ENCODE measurements at places on chromosomes 2 and 18.

GRCh38 chr2:120593921-120594686 is 141.6 kb upstream of the GLI2 start:
- DNase-seq, result no peak

DNA sequence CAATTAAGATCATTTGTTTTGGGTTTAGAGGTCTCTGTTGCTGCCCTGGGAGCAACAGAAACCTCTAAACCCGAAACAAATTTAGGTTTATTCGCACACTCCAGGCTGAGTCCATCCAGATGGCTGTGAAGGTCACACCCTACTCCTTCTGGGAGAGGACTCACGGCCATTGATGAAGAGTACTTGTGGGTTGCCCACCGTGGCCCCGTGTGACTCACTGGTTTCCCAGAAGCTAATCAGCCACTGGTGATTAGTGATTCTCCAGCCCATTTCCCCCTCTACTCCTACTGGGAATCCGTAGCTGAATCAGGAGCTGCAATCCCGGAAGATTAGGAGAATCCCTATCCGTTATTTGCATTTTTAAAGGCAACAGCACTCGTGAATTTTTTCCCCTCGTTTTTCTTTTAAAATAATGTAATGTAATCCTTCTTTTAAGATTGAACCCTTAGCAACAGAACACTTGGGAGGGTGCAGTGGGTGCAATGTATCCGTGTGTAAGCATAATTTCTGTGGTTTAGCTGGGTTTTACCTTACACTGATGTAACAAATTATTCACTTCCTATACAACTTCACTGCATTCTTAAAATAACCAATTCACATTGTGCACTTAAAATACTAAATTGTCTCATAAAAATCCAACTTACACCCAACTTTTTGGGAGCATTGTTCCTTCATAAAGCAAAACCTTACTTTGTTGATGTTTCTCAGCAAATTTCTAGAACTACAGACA is 27.5 kb upstream of the EPAS1 start:
- no peak for DNase-seq

- DNase-seq, result peak; percentile 98
Measured at GRCh38 chr2:229408356-229408755, 137.3 kb upstream of the PID1 start.

GRCh38 chr2:237861875-237862527 is 2.6 kb downstream of the RAMP1 start:
- DNase-seq, result no peak

DNA sequence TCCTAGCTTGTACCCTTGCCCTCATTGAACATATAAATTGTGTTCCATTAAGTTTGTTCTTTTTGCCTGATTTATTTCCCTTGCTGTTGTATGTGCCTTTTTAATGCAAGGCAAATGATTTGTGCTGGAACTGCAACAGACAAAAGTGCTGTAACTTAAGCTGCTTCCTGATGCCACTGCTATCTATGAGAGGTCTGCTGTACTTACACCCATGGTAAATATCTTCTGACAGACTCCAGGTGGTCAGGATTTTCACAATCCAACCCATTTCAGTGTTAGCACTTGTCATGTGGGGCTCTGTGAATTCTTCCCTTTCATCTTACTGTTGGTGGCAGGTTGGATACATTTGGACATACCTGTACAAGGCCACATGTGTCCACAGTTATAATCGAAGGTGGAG is 63.5 kb downstream of the ARHGAP15 start:
- DNase-seq, result no peak

GRCh38 chr2:115165529-115166109 is 723.2 kb downstream of the DPP10 start:
- DNase-seq, result peak; percentile 1

DNA sequence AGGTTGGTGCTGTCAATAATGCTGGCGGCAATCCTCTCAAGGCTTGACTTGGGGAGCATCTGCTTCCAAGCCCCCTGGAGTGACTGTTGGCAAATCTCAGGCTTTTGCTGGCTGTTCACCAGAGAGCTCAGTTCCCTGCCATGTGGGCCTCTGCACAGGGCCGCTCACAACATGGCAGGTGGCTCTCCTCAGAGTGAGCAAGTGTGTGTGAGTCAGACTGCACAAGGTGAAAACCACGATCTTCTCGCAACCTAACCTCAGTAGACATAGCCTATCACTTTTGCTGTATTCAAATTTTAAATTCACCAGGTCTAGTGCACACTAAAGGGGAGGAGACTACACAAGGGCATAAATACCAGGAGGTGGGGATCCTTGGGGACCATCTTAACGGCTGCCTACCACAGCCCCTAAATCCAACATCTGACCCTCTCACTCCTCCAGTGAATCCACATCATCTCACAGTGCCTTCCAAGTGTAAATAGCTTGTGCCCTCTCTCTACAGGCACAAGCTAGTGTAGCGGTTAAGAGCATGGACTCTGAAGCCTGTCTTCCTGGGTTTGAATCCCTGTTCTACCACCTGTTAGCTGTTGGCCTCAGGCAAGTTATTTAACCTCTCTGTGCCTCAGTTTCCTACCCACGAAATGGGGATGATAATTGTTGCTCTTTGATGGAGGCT is 187.7 kb upstream of the CXCR4 start:
- DNase-seq, result no peak

DNA sequence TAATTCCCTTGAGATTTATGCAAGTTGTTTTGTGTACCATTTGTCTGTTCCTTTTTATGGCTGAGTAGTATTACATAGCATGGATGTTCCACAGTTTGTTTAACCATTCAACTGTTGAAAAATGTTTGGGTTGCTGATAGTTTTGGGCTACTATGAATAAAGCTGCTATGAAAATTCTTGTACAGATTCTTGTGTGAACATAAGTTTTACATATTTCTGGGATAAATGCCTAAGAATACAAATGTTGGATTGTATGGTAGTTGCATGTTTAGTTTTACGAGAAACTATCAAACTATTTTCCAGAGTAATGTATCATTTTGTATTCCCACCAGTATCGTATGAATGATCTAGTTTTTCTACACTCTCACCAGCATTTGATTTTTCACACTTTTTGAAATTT is 407.3 kb downstream of the PLCL1 start:
- no peak for DNase-seq

DNA sequence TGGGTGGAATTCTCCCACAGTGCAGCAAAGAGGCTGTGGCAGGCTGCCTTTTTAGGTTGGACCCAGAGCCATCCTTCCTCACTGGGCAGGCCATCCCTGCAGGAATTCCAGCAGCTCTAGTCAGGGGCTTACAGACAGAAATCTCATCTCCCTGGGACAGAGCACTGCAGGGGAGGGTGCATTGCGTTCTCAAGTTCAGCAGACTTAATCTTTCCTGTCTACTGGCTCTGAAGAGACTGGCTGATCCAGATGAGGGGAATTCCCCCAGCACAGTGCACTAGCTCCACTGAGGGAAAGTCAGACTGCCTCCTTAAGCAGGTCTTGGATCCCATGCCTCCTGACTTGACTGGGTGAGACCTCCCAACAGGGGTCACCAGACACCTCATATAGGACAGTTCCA is 899.7 kb upstream of the VRK2 start:
- DNase-seq, result no peak

- DNase-seq, result peak; percentile 49
Measured at GRCh38 chr2:86065512-86065911, 40.2 kb downstream of the POLR1A start.

DNA sequence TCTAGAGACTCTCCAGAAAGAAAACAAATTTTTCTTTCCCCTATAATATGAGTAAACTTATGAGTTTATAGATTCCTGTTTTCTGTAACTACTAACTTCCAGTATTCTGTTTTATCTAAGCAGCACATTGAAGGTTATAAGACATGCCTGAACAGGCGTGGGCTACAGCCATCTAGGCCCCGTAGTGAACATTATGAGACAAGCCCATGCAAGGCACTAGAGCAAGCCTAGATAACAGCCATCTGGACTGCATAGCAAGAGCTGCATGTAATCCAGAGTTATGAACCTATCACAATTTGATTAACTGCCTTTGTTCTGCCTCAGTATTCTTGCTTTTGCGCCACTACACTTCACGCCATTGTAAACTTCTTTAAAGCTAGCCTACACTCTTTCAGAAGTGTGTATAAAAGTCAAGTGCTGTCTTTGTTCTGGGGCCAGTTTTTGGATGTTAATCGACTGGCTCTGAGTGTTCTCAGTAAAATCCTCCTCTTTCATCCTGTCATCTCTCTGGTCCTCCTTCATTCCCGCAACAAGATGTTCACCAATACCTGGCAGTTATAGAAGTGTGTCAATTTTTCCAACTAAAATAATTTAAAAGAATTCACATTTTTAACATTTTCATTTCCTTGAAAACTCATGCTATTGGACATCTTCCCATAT is 3.0 kb upstream of the SULT1C3 start:
- DNase-seq, result no peak

DNA sequence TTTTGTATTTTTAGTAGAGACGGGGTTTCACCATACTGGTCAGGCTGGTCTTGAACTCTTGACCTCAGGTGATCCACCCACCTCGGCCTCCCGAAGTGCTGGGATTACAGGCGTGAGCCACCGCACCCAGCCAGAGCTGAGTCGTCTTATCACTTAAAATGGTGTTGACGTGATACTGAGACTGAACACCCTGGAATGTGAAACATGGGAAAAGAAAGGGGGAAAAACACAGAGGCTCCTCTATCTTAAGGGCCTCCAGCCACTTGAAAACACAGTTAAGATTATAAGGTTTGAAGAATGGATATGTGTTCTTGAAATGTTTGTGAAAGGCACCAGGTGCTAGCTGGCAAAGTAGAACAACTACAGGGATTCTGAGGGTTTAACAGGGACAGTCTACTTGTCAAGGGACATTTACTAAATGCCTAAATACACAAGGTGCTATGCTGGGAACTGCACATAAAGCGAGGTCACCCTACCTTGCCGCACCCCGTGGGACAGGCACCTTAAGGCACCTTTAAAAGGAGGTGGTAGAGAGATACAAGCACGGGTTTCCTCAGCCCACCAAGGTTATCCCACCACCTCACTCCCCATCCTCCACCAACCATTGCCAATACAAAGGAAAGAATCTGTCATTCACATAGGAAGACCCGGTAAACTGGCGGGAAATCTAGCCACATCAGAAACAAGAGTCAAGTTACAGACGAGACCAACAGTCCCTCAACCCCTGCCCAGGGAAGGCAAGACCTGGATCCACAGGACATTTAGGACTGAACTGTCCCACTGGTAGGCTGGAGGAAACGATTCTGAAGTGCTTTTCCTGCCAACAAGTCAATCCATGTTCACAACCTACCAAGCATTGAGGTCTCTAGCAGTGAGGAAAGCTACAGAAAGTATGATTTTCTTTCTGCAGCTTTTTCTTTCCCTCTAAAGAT is 43.4 kb downstream of the STK39 start:
- no peak for DNase-seq

- no peak for DNase-seq
Measured at GRCh38 chr2:233455491-233455890, 101.2 kb downstream of the DGKD start.

DNA sequence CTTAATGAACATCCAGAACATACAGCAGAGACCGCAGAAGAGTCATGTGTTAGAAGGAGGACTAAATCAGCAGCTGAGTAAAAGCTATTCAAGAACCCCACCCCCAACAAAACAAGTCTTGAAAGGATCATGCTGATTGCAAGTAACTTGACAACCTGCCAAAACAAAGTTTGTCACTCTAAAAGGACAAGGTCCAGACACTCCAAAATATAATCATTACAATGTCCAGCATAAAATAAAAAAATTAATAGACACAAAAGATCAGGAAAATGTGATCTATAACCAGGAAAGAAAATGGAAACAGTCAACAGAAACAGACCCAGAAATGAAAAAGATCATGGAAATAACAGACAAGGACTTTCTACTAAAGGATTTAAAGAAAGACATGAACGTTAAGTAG is 28.5 kb downstream of the CCDC88A start:
- DNase-seq, result no peak

GRCh38 chr2:160941290-160941846 is 218.9 kb upstream of the TANK start:
- DNase-seq, result no peak

DNA sequence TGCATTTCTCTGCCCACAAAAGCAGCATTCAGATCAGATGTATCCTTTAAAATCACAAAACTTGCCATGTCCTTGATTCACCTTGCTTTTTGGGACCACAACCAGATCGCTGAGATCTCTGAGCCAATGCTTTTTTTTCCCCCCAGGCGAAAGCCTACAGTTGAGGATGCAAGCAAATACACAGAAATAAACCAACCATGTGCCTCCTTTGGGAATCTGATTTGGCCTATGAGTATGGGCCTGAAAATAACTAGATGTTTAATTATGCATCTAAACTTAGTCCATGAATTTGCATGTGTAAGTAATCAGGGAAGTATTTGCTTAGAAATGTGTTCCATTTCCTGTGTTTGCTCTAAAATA is 49.7 kb upstream of the CDC42EP3 start:
- DNase-seq, result peak; percentile 20

DNA sequence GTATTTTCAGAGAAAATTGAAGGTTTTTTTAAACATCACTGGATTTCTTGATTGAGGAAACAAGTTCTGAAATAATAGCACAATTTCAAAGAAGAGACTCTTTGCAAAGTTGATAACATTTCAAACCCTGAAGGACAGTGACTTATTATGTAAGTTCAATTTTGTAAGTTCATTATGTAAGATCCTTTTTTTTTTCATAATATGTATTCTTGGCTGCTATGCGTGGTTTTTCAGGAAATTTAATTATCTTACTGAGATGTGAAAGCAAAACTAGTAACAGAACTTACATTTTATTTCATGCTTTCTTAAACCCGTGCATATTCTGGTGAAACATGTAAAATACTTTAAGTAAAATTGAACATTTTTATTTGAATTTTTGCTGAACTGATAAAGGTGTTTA is 65.4 kb downstream of the RIF1 start:
- no peak for DNase-seq

- no peak for DNase-seq
Measured at GRCh38 chr2:188997263-188997662, 23.1 kb downstream of the COL3A1 start.

DNA sequence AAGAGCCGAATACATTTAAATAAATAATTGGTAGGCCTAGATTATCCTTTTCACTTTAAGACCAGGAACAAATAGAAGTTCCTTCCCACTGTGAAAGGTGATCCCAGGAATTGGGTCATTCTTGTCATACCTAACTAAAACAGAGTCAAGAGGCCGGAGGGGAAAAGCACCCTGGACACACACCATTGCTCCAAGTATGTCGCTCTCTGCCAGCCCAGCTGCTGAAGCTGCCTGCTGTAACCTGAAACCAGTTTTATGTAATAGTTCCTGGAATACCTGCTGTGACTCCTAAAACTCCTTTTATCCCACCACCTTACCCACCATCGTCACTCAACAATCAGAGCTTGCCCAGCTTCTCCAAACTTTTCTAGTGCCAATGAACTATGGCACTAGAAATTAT is 217.1 kb downstream of the PTPRM start:
- no peak for DNase-seq

DNA sequence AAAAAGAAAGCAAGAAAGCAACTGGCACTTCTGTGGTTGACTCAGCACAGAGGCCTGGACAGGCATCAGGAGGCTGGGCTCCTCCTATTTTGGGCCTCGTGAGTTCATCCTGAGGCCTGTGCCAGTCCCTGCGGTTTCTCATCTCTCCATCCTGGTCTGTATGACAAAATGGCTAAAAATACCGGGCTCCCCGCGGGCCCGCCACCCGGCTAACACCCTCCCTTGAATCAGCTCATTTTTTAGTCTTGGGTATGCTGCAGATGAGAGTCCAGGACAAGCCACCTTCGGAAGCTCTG is 62.3 kb upstream of the YWHAQ start:
- peak; percentile 27 for DNase-seq

- DNase-seq, result no peak
Measured at GRCh38 chr2:157611726-157612125, 16.9 kb downstream of the ACVR1C start.

Measured in HCEC 1CT (cell line).